ENCODE measurements at places on chromosomes 12 and 14. TPM values are rescaled to one million over a fixed set of nuclear protein-coding genes. Genes with fewer than 3 reads are reported as not detected.

The EGLN3 gene
- 22.7 TPM for total RNA-seq

DNA sequence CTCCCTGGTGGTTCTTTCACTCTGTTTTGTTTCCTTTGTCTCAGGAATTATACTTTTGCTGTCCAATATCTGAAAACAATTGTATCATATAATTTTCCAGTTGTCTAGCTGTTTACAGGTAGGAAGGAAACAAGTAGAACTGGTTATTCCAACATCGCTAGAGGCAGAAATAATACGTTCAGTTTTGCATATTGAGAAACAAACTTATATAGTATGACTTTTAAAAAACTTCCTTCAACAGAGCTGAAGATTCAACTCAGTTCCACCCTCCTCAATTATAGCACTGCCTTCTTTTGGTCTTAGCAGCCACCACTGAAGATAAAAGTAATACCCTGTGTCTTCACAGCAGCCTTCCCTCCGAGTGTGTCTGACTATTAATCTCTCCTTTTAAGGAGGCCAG, 214.3 kb downstream of the EFCAB11 start:
- no peak for ATAC-seq

GRCh38 chr12:49875115-49875720, 28.5 kb downstream of the FAIM2 start:
- no peak for ATAC-seq

The MBD6 gene
- total RNA-seq = 78.8 TPM

DNA sequence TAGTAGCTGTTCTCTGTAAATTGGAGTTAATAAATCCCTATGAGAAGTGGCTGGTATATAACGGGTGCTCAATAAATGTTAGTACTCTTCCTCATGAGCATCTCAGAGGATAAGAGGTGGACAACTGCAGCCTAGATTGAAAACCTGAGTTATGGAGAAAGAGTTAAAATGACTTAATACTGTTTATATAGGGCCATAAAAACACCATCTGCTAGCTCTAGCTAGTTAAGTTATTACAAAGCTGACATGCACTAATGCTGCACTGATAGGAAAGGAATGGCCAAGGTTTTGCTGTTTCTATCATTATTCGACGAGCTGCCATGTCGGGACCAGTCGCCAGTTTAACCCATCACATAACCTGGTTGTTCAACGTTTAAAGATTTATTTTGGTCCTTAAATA, 72.0 kb upstream of the SEL1L start:
- ATAC-seq = no peak

The KRT83 gene
- not detected for total RNA-seq

The TMEM179 gene
- not detected for total RNA-seq

- no peak for ATAC-seq
These were observed 1.0 kb upstream of the ATG14 start for GRCh38 chr14:55412676-55413075.

- no peak for ATAC-seq
These were observed 81.6 kb upstream of the DCN start for GRCh38 chr12:91264178-91264577.

The MYO1H gene
- not detected for total RNA-seq

The HOXC10 gene
- not detected for total RNA-seq

The KCNC2 gene
- not detected for total RNA-seq

DNA sequence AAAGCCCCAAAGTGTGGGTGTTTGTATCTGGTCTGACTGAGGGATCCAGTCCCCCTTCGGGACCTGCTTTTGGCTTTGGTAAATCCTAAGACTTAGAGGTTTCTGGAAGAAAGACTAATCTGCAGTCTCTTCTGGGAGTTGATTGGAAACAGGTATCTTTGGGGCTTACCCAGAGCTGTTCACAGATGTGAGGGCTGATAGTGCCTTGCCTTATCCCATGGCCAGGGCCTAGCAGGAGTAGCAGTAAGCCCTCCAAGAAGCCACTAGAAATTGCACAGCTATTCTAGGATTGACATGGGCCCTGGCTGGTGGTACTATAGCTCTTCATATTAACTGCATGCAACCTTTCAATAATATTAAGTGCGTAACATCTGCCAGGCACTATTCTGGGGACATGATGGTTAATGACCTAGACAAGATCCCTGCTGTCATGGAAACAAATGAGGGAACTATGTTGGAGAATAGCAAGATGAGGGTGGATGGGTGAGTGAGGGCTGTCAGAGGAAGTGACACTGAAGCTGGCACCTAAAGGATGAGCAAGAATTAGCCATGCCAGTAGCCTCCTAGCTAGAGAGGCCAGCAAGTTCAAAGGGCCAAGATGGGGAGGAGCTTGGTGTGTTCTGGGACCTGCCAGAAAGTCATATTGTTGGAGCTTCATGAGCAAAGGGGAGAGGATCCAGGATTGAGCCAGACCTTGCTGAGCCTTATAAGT, 71.7 kb downstream of the CRADD start:
- peak; percentile 75 for ATAC-seq

The TPH2 gene
- total RNA-seq = not detected

DNA sequence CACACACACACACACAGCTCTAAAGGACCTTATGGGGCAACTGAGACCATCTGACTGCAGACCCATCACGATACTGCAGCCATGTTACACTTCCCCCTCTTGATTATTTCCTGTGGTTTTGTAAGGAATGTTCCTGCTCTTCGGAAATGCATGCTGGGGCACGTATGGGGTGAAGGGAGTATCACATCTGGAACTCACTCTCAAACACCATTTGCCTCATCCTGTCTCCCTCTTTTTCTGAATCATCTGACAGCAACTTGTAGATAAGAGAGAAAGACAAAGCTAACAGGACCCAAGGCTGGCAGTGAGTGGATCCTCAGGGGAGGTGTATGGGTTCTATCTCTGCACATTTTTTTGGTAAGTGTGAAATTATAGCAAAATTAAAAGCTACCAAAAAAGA, 50.3 kb downstream of the RIMBP2 start:
- no peak for ATAC-seq

DNA sequence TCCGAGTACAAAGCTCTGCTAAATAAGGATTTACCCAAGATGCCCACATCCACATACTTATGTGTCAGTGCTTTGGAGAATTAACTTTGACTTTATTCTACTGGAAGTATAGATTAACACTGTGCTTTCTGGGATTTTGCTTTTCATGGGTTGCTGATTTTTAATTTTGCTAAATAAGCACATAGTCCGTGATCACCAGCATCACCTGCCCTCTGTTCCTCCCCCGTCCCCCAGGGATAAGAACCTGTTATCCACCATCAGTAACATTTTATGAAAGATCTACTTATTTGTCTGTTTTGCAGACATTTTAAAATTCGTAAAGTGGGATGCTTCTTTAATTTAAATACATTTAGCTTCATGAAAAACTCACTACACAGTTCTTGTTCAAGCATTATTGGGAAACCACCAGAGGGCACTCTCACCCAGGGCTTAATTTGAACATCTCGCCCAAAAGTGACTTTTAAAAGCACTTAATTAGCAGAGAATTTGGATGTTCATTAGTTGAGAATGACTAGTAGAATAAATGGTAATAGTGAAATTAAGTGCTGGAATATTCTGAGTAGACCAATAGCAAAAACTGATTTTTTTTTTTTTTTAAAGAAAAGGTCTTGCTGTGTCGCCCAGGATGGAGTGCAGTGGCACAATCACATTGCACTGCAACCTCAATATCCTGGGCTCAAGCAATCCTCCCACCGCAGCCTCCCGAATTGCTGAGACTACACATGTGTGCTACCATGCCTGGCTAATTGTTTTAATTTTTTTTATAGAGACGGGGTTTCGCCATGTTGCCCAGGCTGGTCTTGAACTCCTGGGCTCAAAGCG, 35.7 kb downstream of the MRPL42 start:
- ATAC-seq = no peak

- no peak for ATAC-seq
These were observed 132.5 kb downstream of the GPR135 start for GRCh38 chr14:59332727-59333126.

DNA sequence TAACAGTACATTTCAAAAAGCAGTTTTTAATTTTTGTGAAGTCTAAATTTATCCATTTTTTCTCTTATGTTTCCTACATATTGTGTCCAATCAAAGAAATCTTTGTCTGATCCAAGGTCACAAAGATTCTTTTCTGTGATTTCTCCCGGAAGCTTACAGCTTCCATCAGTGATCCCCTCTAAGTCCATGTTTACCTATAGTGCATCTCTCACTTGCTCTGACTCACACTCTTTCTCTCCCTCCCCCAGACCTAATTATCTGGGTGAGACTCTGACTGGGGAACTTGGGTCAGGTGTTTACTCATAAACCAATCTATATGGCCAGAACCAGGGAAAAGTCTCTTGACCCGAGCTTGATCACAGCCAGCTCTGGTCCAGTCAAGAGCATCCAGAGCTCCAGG, 224.4 kb downstream of the SPTSSA start:
- no peak for ATAC-seq

GRCh38 chr14:33569821-33570687, 380.8 kb downstream of the EGLN3 start:
- no peak for ATAC-seq

DNA sequence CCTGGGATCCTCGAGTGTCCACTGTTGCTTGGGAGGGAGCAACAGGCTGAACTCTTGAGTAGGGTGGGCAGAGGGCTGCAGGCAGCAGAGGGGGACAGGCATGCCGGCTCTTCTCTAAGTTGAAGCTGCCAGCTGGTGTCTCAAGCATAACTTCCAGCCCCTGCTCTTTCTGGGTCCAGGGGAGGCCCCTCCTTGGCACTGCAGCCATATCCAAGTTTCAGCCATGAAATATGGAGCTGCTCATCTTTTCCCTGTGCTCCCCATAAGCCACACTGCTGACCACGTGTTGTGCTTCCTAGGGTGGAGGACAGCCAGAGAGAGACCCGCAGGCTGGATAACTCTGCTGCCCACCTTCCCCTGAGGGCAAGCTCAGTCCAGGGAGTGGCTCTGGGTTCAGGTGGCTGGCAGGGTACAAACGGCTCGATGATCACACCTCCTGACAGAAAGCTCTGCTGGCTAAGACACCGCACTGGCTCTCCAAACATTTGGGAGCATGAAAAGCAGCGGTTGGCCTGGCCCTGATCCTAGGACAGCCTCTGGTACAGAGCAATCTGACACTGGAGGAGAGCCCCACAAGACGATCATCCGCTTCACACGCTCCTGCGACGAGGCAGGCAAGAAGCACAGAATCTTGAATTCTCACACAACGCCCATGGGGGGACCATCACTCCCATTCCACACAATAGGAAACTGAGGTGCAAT, 79.6 kb downstream of the PITPNM2 start:
- ATAC-seq = no peak

The TRAF3 gene
- 133 TPM for total RNA-seq

GRCh38 chr14:88639221-88639620, 76.4 kb downstream of the ZC3H14 start:
- no peak for ATAC-seq

- ATAC-seq = no peak
These were observed 3.7 kb upstream of the DENND5B start for GRCh38 chr12:31594681-31595080.

GRCh38 chr12:81300454-81300853, 222.6 kb downstream of the ACSS3 start:
- no peak for ATAC-seq

- no peak for ATAC-seq
These were observed 61.0 kb upstream of the RERGL start for GRCh38 chr12:18151036-18151435.

GRCh38 chr12:122021822-122022392, at the start of gene BCL7A:
Gene BCL7A (plus strand): TSS chr12:122021884. CDS start chr12:122022092, 208 bp downstream.
- ATAC-seq = peak; percentile 72

GRCh38 chr14:102215071-102215470, 75.4 kb downstream of the WDR20 start:
- no peak for ATAC-seq

The AKAP6 gene
- total RNA-seq = 1.1 TPM

DNA sequence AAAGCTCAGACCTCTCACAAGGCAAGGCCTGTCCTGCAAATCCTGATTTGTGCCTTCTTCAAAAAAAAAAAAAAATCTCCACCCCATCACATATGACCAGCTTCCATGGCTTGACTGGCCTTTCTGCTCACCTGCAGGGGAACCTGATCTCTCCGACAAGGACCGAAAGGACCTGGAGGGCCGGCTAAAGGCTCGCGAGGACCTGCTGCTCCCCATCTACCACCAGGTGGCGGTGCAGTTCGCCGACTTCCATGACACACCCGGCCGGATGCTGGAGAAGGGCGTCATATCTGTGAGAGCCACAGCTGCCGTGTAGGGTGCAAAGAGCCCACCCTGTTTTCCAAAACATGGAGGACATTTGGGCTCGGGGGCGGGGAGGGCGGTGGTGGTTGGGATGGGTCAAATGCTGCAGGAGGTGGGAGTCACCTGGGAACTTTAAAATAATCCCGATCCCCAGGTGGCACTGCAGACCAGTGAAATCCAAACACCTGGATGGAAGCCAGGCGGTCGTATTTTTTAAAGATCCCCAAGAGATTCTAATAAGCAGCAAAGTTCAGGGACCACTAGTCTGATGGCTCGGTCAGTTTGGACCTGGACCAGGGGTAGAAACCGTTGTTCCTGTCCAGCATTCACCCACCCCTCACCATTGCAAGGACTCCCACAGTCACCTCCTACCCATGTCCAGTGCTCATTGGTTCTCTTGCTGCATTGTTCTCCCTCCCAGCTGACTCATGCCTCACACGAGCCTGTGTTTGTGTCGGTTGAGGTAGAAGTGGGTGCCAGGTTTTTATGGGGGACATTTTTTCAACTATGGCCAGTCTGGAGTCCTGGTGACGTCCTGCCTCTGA, 44.8 kb downstream of the FOXN4 start:
- ATAC-seq = peak; percentile 58

GRCh38 chr12:66916189-66916588, 237.3 kb upstream of the GRIP1 start:
- no peak for ATAC-seq

The CELA1 gene
- total RNA-seq = not detected
